CD8-positive, alpha-beta T cell (primary cell): ENCODE measurements at places on chromosomes 7 and 10.
A peak's percentile ranks its signal among the peaks of the same experiment; 100 is the strongest.

DNA sequence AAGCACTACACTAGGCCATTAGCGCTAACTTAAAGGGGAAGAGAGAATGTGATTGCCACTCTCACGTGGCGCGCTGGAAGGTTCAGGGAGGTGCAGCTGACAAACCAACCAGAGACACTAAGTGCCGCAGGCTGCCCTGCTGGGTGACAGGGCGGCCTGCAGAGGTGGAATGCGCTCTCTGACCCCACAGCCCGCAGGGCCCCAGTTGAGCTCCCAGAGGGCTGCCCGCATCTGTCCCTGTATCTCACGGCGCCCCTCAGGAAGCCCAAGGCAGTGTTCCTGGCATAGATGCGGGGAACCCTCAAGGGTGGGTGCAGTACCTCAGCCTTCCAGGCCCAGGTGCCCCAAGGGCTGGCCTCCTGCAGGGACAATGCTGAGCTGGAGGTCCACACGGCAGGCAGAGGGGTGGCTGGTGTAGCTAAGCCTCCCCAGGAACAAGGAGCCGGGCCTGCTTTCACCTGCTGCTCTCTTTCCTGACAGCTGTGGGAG lies 66.6 kb downstream of the CALML3 start:
- DNase-seq = no peak

- DNase-seq = no peak
These were observed 2.7 kb downstream of the MXI1 start for GRCh38 chr10:110209926-110210673.

DNA sequence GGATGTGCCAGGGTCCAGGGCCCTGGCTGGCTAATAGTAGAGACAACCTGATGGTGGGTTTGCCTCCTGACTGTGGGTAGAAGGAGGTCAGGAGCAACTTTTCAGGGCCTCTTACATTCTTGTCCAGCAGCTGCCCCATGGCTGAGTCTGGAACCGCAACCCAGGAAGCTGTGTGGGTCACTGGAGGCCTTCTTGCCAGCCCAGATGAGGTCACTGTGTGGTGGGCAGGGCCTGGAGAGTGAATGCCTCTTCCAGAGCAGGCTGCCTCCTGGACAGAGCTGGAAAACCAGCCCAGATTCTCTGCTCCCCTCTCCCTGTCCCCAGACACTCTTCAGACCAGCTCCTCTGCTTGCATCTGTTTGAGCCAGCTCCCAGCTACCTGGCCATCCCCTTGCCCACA lies 43.5 kb upstream of the LEP start:
- no peak for DNase-seq

- no peak for DNase-seq
These were observed 552.1 kb downstream of the TFEC start for GRCh38 chr7:115478426-115478825.

- peak; percentile 44 for DNase-seq
These were observed at the start of gene TNRC18 for GRCh38 chr7:5423306-5423975. Gene TNRC18 (minus strand): TSS chr7:5423834. CDS start chr7:5421246, 2,588 bp downstream.

DNA sequence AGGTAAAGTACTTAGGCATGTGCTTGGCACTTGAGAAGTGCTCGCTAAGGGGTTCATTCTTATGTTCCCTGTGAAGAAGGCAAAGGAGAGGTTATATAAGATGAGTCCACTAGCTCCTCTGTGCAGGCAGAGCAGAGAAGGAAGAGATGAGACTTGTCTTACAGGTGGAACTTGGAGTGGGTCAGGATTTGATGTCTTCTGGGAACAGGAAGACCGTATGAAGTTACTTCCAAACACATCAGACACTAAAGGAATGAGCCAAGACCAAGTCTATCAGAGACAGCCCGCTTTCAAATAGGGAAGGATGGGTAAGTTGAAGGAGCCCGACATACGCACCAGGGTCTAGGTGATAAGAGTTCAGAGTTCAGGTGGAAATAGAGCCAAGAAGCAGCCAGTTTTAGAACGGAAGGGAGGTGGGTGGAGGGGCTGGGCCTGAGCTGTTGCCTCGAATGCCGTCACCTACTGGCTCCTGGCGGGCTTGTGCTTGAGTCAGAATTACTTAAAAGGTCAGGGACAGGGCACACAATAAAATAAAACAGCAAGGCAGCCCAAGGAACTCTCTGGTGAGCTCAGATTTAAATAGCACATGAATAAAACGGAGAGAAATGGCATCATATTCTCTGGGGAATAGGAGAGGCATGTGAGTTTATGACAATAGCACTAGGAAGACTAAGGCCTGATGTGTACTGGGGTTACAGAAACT lies 56.1 kb upstream of the GRB10 start:
- no peak for DNase-seq

DNA sequence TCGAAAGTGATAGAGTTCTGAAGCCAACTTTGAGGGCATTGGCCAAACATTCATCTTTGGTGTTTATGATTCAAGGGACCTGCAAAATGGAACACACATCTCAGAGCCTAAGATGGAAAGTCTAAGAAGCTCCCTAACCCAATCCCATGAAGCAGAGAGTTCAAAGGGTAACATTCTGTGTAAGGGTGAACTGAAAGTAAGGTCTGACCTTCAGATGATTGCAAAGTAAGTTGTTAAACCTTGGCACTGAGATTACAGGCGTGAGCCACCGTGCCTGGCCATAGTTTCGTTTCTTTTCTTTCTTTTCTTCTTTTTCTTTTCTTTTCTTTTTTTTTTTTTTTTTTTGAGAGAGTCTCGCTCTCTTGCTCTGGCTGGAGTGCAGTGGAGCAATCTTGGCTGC lies 2.2 kb downstream of the ZNF212 start:
- no peak for DNase-seq

GRCh38 chr10:96344178-96344577 lies 14.6 kb downstream of the OPALIN start:
- DNase-seq = no peak

- no peak for DNase-seq
These were observed 57.6 kb downstream of the GOLGA7B start for GRCh38 chr10:97907211-97907610.

DNA sequence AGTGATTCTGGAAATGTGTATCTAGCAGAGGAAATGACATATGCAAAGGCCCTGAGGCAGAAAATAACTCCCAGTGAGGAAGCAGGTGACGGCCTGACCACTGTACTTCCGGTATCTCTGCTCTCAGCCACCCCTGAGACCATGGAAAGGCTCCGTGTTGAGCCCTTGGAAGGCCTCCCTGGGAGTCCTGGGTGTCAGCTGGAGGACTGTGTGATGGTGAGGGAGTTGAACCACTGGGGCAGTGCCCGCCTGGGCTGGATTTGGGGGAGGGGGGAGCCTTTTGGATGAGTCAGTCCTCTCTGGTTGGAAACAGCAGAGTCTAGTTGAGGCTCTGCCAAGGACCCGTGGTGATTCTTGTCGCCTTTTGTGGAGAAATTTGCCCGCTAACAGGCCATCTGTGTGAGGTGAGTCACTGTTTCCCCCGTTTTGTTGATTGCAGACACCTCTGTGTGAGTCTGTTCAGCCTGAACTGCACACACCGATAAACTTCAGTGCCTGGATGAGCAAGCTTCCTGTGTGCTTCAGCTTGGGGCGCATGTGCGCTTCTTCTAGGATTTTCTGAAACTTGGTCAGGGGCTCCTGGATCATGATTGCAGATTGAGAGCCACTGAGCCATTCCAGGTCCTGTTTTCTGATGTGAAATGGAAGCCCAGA lies 98.6 kb downstream of the GRK5 start:
- DNase-seq = peak; percentile 94

GRCh38 chr7:141960687-141961422 lies 12.7 kb downstream of the TAS2R38 start:
- DNase-seq = peak; percentile 10

DNA sequence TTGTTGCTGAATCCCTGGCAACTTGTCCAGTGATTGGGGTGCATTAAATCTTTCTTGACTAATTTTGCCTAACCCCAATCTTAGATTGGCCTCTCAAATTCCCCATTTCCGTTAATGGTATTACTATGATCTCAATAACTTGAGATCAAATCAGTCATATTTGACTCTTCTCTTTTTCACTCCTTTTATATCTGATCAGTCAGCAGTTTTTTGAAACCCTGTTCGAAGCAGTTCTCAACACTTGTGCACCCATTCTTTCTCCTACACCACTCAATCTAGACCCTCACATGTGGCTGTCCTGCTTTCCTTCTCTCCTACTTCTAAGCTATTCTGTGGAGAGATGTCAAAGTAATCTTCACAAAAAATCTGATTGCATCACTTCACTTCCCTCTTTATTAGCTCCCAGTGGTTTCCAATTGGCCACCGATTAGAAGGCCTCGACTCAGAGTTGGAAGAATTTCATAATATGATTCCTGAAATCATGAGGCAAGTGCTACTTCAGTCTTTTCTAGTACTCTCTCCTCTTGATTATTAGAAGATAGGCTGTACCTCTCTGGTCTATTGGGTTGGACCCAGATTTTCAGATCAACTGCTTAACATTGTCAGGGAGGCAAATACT lies 128.9 kb downstream of the ZNF365 start:
- DNase-seq = no peak

DNA sequence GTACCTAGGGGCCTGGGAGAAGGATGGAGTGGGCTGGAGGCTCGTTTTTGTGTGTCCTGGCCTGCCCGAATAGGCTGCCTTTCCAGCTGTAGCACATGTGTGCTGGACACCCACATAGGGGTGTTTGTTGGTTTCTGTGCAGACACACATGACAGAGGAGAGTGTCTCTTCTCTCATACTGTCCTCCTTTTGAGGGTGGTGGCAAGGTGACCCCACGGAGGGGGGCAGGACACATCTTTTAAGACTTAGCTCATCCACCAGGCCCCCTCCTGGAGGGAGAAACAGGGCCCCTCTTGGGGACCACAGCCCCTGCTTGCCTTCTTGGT lies 72.2 kb upstream of the PPIF start:
- DNase-seq = no peak

DNA sequence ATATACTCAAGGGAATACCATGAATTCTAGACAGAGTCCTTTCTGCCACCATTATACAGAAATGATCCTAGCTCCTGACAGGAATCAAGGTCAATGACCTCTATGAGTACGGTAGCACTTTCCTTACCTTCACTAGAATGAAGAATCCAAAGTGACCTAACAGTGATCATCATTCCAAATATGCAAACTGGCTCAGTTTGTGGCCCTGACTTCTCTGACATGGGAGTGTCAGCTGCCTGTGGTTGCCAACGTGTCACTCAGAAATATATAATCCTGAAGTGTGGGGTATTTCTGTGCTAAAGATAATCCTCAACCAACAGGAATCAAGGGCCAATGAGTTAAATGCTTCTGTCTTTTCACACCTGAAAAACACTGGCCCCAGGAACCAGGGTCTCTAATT lies 45.7 kb downstream of the COPG2 start:
- DNase-seq = no peak

GRCh38 chr7:155269766-155270585 lies 27.7 kb upstream of the INSIG1 start:
- DNase-seq = no peak

- DNase-seq = no peak
These were observed 43.7 kb upstream of the CFAP46 start for GRCh38 chr10:132986076-132986475.

DNA sequence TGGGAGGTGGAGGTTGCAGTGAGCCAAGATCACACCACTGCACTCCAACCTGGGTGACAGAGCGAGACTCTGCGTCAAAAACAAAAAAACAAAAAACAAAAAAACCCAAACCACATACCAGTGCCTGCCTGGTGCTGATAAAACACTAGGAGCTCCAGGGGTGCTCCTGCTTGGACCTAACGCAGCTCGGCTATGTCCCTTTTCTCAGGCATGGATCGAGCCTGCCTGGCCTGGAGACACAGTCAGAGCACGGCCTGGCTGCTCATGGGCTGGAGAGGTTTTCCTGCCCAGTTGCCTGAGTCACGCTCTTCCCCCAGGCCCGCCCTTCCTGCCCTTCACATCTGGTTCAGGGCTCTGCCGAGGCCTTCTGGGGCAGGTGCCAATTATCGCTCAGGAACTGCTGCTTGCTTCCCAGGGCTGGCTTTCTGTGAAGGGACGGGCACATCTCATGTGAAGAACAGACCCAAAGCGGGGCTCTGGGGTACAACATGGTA lies 12.6 kb upstream of the NPFFR1 start:
- DNase-seq = no peak

GRCh38 chr10:787933-788651 lies 98.6 kb upstream of the DIP2C start:
- no peak for DNase-seq

DNA sequence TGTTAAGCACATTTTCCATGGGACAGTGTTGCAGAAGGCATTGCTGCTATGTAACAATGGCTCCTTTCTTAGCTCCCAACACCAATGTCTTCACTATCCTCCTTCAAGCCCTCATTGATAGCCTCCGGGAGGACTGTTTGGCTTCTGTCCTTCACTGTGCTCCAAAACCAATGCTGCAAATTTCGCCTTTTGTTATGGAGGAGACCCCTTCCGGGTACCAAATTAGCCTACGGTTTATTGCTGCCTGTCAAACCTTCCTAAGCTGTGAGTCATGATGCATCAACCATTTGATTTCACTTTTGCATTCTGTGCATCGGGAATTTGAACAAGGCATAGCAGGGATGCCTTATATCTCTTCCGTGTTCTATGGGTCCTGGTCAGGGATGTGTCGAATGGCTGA lies 432.9 kb downstream of the GATA3 start:
- no peak for DNase-seq

DNA sequence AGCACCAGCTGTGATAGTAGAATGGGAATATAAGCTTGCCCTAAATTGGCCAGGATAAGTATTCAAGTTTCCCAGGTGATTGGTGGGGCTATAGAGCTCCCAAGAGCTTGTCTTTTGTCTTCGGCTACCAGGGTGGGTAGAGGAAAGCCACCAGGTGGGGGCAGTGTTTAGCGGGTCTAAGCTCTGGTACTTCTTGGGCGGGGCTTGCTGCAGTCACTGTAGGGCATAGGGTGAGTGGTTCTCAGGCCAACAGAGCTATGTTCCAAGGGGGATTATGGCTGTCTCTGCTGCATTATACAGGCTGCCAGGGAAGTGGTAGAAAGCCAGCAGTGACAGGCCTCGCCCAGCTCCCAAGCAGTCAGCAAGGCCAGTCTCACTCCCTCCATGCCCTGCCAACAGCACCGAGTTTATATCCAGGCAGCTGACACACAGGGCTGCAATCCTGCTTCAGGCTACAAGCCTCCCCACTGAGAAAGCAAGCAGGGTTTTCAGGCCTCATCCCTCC lies 110.7 kb downstream of the ZNF467 start:
- DNase-seq = peak; percentile 32

DNA sequence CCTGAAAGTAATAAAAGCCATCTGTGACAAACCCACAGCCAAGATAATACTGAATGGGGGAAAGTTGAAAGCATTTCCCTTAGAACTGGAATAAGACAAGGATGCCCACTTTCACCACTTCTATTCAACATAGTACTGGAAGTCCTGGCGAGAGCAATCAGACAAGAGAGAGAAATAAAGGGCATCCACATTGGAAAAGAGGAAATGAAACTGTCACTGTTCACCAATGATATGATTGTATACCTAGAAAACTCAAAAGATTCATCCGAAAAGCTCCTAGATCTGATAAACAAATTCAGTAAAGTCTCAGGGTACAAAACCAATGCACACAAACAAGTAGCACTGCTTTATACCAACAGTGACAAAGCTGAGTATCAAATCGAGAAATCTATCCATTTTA lies 581.7 kb upstream of the TEX47 start:
- DNase-seq = no peak

- no peak for DNase-seq
These were observed 2.1 kb downstream of the FKBP6 start for GRCh38 chr7:73329861-73330581.

GRCh38 chr10:61752111-61753011 lies 89.6 kb downstream of the CABCOCO1 start:
- peak; percentile 5 for DNase-seq
